ENCODE measurements at places on chromosomes 3 and 15.

DNA sequence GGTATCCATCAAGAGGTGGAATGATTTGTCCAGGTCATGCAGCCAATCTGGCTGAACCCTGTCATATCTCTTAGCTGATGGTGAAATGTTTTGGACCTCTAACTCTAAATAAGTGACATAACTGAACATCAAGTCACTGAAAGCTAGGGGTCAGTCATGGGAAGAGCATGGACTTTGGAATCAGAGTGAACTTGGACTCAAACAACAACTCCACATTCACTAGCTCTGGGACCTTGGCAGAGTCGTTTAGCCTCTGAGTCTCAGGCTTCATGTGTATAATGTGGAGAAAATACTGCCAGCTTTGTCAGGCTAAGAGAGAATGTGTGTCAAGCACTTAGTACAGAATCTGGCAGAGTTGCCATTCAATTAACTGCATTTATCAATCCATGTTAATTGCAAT is 557.8 kb upstream of the CFAP20DC start:
- no peak for DNase-seq

DNA sequence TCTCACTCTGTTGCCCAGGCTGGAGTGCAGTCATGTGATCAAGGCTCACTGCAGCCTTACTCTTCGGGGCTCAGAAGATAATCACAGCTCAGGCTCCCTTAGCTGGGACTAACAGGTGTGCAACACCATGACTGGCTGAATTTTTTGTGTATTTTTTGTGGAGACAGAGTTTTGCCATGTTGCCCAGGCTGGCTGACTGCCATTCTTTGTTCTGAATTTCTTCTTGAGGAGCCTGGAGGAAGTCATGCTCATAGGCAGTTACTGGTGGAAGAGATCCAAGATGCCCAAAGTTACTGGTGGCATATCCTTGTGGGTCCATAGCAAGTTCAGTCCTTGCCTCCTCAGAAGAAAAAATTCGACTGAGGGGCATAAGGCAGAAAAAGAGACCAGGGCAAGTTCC is 16.6 kb upstream of the UBP1 start:
- no peak for DNase-seq

- DNase-seq: no peak
Observed at GRCh38 chr15:90013503-90013937, 12.4 kb downstream of the ZNF710 start.

GRCh38 chr3:39118931-39119660 is 11.6 kb downstream of the TTC21A start:
- no peak for DNase-seq

GRCh38 chr3:22734207-22734606 is 468.9 kb upstream of the UBE2E2 start:
- DNase-seq: no peak
